ENCODE measurements at places on chromosomes 7 and 10. TPM values are rescaled to one million over a fixed set of nuclear protein-coding genes. Genes with fewer than 3 reads are reported as not detected.

- DNase-seq = no peak
These were observed 1033.8 kb upstream of the AUTS2 start for GRCh38 chr7:68564306-68565135.

- no peak for DNase-seq
These were observed 2.0 kb downstream of the EN2 start for GRCh38 chr7:155459700-155460461.

GRCh38 chr10:85319826-85320225 lies 991.4 kb downstream of the CCSER2 start:
- DNase-seq = no peak

- DNase-seq = peak; percentile 63
These were observed 57.4 kb downstream of the PPP1R17 start for GRCh38 chr7:31744294-31744874.

DNA sequence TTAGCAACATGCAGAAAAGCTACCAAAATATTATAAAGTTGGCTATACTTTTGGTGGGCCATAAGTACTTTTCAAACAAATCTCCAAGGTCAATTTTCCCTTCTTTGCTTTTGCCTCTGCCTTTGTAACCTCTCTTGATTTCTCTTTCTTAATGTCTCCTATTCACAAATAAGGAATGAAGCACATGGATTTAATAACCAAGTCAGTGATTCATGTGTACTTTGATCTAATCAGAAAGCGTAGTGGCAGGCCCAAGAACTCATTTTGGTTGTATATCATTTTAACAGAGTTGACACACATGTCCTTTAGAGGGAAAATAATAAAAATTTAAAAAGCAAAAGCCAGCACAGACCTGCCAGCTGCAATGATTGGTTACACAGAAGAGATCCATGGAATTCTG lies 93.7 kb downstream of the FZD1 start:
- no peak for DNase-seq

GRCh38 chr7:155352076-155352752 lies 54.5 kb downstream of the INSIG1 start:
- DNase-seq = no peak

GRCh38 chr7:134933460-134934068 lies 52.7 kb upstream of the AGBL3 start:
- DNase-seq = no peak

DNA sequence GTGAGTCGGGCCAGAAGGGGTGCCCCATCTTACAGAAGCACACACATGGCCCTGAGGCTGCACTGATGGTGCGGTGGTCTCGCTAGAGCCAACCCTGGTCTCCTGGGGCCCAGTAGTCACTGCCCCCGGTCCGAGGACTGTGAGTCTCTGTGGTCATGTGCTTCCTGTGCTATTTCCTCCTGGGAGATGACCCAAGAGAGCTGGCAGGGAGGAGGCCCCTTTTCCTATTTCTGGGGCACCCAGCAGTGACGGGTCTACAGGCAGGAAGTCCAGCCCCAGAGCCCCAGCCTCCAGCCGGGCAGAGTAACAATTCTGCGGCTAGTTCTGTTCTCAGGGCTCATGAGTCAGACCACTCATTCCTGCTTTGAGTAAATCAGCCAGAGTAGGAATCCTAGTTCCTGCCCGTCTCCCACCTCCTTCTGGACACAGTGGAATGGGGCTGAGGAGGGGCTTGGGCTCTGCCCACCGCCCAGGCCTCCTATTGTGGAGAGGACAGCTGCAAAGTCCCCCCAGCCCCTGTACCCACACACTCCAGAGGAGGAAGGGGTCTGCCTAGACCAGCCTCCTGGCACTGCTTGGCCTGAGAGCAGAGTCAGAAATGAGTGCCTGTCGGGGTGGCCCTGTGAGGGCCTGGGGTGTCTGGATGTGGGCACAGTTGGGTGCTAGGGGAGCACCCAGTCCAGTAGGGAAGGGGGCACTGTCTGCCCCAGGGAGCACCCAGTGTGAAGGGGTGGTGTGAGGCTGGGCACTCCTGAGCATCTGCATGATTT lies 80.5 kb upstream of the PPIF start:
- DNase-seq = peak; percentile 45

DNA sequence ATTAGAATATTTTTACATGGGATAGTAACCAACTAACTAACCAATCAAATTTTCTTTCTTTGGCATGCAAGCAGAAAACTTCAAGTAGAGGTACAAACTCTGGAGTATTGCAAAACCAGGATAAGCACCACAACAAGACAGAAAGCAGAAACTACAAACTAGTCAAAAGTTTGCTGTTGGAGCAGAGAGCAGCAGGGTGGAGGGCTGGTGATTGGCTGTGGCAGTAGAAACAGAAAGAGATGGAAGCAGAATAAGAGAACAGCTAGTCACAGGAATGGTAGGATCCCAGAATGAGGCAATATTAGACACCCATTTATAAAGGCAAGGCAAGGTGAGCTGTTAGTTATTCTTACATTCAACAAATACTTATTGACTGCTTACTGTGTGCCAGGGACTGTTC lies 6.8 kb upstream of the MACC1 start:
- DNase-seq = no peak

- no peak for DNase-seq
These were observed 33.2 kb downstream of the PITRM1 start for GRCh38 chr10:3139216-3139910.

The CPA4 gene
- total RNA-seq = not detected

GRCh38 chr7:156897673-156898072 lies 4.7 kb upstream of the LMBR1 start:
- no peak for DNase-seq

DNA sequence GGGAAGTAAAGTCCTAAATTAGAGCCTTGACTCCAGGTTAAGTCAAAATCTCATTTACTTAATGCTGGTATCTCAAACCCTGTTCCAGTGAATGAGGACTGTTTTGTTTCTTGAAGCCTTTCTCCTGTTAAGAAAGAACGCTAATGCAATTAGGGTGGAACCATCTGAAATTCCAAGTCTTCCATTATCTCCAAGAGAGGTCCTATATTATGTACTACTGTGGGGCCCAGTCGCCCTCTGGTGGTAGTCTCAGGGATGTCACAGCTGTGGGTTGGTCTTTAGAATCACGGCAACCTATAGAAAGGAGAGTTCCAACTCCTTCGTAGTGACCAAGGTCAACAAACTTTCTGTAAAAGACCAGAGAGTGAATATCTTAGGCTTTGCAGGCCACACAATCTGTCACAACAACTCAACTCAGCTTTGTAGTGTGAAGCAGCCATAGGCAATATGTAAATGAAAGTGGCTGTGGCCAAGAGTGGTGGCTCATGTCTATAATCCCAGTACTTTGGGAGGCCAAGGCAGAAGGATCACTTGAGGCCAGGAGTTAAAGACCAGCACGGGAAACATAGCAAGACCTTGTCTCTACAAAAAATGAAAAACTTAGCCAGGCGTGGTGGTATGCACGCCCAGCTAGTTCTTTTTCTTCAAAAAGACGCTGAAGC lies 9.3 kb downstream of the RPP38 start:
- DNase-seq = peak; percentile 84

The TMEM229A gene
- total RNA-seq = not detected

GRCh38 chr10:28668363-28669226 lies 8.7 kb upstream of the BAMBI start:
- DNase-seq = peak; percentile 56

GRCh38 chr10:68800211-68800610 lies 27.1 kb upstream of the STOX1 start:
- no peak for DNase-seq

The FXYD4 gene
- 0.98 TPM for total RNA-seq

DNA sequence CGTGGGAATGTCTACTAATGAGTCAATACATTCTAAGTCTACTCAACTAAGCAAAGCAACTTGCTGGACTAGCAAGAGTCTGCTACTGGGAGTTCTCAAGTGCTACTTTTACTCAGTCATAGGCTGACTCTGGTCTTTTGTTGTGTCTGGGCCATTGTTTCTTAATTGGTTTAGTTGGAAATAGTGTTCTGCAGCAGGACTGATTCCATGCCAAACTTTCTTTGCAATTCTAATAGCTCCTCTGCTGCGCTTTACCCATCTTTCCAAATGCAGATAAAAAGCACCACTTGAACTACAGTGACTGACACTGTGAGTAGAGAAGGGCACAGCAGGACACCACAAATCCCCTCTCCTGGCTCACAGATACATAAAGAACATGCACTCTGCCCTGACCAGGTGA lies 125.7 kb downstream of the CD36 start:
- no peak for DNase-seq

DNA sequence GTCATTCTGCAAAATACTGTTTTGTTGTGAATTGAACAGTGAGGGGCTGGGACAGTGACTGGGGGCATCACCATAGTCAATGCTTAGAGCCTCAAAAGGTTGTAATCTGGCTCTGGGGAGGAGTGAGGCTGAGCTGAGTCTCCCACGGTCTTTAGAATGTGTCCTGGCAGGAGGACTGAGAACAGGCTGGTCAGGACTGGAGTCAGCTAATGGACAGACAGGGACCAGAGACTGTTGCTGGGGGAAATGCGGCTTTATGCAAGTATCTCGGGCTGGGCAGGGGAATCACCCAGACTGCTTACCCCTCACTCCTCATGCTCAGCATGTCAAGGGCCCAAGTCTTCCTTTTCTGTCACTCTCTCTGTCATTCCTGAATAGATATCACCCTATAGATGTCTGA lies 346.5 kb downstream of the TYW1 start:
- no peak for DNase-seq

The NPVF gene
- total RNA-seq = not detected

GRCh38 chr10:125084191-125084613 lies 76.2 kb downstream of the CTBP2 start:
- DNase-seq = no peak

The ADRA2A gene
- 12.8 TPM for total RNA-seq

DNA sequence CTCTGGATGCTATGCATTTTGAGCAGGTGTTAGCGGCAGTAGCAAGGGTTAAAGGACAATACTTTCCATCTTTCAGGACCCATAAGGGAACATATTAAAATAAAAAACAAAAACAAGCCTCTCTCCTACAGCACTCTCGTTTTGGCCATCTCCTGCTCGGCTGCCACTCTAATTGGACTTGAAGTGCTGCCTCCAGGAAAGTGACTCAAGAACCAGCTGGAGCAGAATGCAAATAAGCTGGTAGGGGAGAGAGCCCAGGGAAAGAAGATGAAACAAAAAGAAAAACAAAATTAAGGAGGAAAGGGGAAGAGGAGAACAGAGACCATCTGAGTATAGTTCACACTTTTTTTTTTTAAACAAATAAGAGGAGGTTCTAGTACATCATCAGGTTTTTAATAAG lies 65.6 kb downstream of the HBP1 start:
- no peak for DNase-seq

- no peak for DNase-seq
These were observed 6.0 kb downstream of the GAD2 start for GRCh38 chr10:26222563-26222962.

GRCh38 chr10:73585327-73585726 lies 5.8 kb downstream of the USP54 start:
- no peak for DNase-seq

DNA sequence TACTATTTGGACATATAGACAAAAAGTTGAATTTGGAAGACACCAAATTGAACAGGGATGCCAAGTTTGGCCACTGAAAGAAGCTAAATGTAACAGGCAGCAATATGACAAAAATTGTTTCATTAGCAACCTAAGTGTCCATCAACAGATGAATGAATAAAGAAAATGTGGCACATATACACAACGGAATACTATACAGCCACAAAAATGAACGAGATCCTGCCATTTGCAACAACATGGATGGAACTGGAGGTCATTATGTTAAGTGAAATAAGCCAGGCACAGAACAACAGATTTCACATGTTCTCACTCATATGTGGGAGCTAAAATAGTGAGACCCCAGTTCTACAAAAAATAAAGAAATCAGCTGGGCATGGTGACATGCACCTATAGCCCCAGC lies 43.8 kb downstream of the NEBL start:
- DNase-seq = no peak

The FZD1 gene
- 8.1 TPM for total RNA-seq

GRCh38 chr7:78516450-78516849 lies 717.9 kb downstream of the PHTF2 start:
- no peak for DNase-seq

DNA sequence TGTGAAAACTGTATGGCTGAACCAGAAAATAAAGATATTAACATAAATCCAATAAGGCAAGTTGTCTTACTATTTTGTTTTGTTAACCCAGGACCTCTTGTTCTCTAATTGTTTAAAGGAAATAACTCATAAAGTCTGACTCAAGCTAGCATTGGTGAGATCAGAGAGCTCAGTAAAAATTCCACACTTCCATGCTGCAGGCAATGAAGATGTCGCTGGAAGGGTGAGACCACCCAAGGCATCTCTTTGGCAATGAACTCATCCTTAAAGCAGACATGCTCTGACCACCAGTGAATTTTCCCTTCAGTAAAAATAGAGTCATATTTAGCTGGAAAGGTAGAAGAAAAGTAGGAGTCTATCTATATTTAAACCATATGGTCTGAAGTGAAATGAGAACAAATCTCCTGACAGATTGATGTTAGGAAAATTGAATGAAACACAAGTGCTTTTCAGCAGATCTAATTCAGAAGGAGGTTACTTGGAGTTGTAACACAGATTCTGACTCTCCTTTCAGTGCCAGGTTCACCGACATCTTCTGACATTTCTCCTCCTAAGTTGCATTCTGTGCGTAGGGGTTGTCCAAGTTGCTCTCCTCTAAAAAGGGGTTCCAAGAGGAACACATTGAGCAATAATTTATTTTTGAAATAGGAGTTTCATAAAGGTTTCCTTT lies 32.8 kb upstream of the VIPR2 start:
- DNase-seq = no peak

GRCh38 chr10:94320285-94320914 lies 42.3 kb downstream of the NOC3L start:
- DNase-seq = peak; percentile 77

- DNase-seq = no peak
These were observed 119.1 kb downstream of the TFEC start for GRCh38 chr7:115911465-115911864.

The SPAM1 gene
- total RNA-seq = not detected

- DNase-seq = no peak
These were observed 53.4 kb downstream of the FOXL3 start for GRCh38 chr7:343227-343822.

- DNase-seq = no peak
These were observed 17.6 kb upstream of the RASGEF1A start for GRCh38 chr10:43284341-43284910.

- DNase-seq = no peak
These were observed 45.7 kb downstream of the DYNC1I1 start for GRCh38 chr7:95817866-95818640.

The WEE2 gene
- total RNA-seq = not detected

DNA sequence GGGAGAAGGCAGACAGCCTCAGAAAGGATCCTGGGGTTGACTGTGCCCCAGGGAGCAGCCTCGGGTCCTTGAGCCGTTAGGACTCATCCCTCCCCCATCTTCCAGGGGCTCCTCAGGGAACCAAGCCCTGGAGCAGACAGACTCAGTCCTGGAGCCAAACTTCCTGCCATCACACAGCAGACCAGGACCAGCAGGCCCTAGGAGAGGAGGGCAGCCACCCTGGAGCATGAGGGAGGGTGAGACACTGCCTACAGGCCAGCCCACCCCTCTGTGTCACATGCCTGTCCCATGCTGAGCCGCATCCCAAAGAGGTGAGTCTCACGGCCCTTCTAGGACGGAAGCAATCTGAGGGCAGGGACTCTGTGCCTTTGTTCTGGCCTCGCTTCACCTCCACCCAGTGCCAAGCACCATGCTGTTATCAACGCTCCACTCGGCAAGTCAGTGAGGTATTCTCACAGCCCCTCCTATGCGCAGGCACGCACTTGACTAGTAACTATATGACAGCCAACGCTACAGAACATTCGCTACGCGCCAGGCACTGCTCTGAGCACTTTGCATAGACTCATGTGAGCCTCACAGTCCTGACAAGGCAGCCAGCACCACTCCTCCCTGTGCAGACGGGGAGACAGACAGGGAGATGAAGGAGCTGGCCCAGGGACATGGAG lies 19.1 kb downstream of the MAD1L1 start:
- no peak for DNase-seq

The OR6V1 gene
- not detected for total RNA-seq
